ENCODE measurements at places on chromosomes 7 and 10. TPM values are rescaled to one million over a fixed set of nuclear protein-coding genes. Genes with fewer than 3 reads are reported as not detected.

ATP6V0A4 gene
- total RNA-seq, result 0.74 TPM

NUDT13 gene
- total RNA-seq, result 0.25 TPM

MYOZ1 gene
- total RNA-seq, result not detected

KCNMA1 gene
- total RNA-seq, result 49.2 TPM

LIPF gene
- total RNA-seq, result 3.4 TPM

FGFBP3 gene
- 22.1 TPM for total RNA-seq

HK1 gene
- total RNA-seq, result 86.8 TPM

PLAC9 gene
- 1.7 TPM for total RNA-seq

COL13A1 gene
- 2.7 TPM for total RNA-seq

GPR15LG gene
- not detected for total RNA-seq

FGFR2 gene
- 46.7 TPM for total RNA-seq

IFIT1B gene
- 0.49 TPM for total RNA-seq

ARF5 gene
- total RNA-seq, result 92.4 TPM

CADPS2 gene
- 3.2 TPM for total RNA-seq

ANXA8 gene
- not detected for total RNA-seq

UCMA gene
- total RNA-seq, result not detected

CRYGN gene
- 0.25 TPM for total RNA-seq

PAPOLB gene
- total RNA-seq, result 0.74 TPM

NT5C3A gene
- total RNA-seq, result 67.1 TPM

SPACDR gene
- total RNA-seq, result 0.25 TPM

GDF2 gene
- total RNA-seq, result not detected

CTAGE4 gene
- 0.25 TPM for total RNA-seq

ZNF33B gene
- 33.4 TPM for total RNA-seq

UTF1 gene
- not detected for total RNA-seq

PRSS37 gene
- not detected for total RNA-seq

FAM25A gene
- total RNA-seq, result not detected

Measured in temporal lobe (tissue), 4 donors.